WTC11 (cell line): ENCODE measurements at places on chromosomes 1 and 21.

DNA sequence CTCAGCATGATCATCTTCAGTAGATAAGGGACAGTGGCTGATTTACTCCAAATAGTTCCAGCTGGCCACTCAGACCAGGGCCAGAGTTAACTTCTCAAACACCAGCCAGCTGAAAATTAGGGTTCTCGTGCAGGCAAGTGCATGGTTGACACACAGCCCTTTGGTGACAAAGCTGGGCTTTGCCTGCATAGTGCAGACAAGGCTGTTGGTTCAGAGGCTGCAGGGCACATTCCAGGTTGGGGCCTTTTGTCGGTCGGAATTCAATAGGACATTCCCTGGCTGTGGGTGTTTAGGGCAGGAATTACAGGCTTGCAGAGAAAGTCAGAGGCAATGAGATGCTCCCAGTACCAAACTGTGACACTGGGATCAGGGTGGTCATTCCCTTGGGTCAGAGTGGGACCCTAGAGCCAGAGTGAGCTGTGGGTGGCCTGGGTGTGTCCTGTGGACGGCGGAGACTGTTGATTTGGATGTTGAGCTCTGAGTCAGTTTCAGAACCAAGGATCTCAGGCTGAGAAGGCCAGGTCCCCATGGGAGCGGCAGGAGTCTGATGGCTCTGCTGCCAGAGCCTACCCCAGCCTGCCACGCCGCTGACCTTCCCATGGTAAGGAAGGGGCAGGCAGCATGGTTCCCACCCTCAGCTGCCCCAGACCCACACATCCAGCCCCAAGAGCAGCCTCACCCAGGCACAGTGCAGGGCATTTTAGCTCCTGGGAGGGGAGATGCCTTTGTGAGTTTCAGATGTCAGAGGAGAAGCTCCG, 56.2 kb downstream of the STUM start:
- H3K27me3 ChIP-seq = no peaks in the 10 kb centered on the region
- no peak overlapping the region for H3K4me3 ChIP-seq
- H3K36me3 ChIP-seq = no peaks in the 10 kb centered on the region
- no peak overlapping the region for H3K27ac ChIP-seq
- H3K4me1 ChIP-seq = peaks cover 46% of the 10 kb centered on the region
- DNase-seq = peak; percentile 41

DNA sequence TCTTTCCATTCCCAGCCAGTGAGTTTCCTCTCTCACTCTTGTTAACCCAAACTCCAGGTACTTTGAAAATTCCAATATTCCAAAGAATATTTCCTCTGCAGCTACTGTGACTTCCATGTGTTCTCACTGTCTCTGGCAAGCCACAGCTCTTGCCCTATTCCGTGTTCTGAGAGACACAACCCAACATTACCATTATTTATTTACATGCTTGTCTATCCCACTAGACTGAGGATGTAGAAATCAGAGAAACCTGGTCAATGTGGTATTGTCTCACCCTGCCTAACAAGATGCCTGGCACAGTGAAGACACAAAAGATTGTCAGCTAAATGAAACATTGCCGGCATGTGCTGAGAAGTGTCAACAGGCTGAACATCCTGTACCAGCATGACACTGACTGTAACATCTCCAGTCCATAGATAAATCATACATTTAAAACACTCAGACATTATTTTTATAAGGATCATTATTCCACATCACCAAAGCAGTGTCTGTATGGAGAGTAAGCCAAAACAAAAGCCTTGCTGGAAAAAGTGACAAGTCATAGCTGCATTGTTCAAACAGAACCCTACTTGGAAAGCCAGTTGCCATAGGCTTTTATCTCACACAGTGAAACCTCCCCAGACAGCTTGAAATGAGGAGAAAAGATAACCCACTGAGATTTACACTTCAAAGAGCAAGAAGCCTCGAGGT, 72.3 kb downstream of the SIPA1L2 start:
- H3K36me3 ChIP-seq = no peaks in the 10 kb centered on the region
- peaks cover 66% of the 10 kb centered on the region for H3K4me1 ChIP-seq
- no peak overlapping the region for H3K27ac ChIP-seq
- no peak for DNase-seq
- no peaks in the 10 kb centered on the region; the same call in 1 of the 2 replicates for H3K27me3 ChIP-seq

GRCh38 chr1:166538646-166539045, 300.6 kb upstream of the POGK start:
- H3K27ac ChIP-seq = no peak overlapping the region
- DNase-seq = no peak
- H3K4me1 ChIP-seq = no peaks in the 10 kb centered on the region
- no peak overlapping the region for H3K4me3 ChIP-seq
- H3K27me3 ChIP-seq = no peaks in the 10 kb centered on the region

GRCh38 chr1:197141575-197141974, 4.9 kb downstream of the ASPM start:
- H3K4me3 ChIP-seq = no peak overlapping the region; the same call in 1 of the 2 replicates
- H3K27me3 ChIP-seq = no peaks in the 10 kb centered on the region
- peaks cover 37% of the 10 kb centered on the region for H3K36me3 ChIP-seq

GRCh38 chr1:200619894-200620272, 668 bp downstream of the KIF14 start:
- peaks cover 27% of the 10 kb centered on the region for H3K36me3 ChIP-seq
- H3K4me1 ChIP-seq = peaks cover 18% of the 10 kb centered on the region
- no peaks in the 10 kb centered on the region for H3K27me3 ChIP-seq
- no peak for DNase-seq
- peak overlapping the region; percentile 96 for H3K4me3 ChIP-seq

DNA sequence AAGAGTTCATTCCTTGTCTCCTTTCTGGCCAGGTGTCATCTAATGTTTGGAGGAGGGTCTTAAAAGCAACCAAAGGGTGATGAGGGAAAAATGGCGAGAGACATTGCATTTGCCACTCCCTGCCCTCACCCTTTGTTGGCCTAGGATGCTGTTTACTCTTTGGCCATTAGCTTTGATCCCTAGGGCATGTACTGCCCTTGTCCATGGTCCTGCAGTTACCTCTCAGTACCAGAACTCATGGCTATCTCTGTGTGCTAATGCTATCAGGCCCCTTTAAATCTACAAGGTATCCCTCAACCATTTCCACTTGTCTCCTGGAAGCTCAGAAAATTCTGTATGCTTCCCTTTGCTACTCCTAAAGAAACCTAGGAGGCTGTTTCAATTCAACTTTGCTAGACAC, 424.8 kb upstream of the PLXNA2 start:
- H3K36me3 ChIP-seq = no peaks in the 10 kb centered on the region
- H3K27me3 ChIP-seq = no peaks in the 10 kb centered on the region
- H3K4me3 ChIP-seq = no peak overlapping the region
- H3K27ac ChIP-seq = no peak overlapping the region
- no peaks in the 10 kb centered on the region for H3K4me1 ChIP-seq
- DNase-seq = peak; percentile 16

- H3K36me3 ChIP-seq = peaks cover 6% of the 10 kb centered on the region; the same call in 1 of the 2 replicates
- H3K4me3 ChIP-seq = no peak overlapping the region
- H3K4me1 ChIP-seq = peaks cover 5% of the 10 kb centered on the region
- peaks cover 4% of the 10 kb centered on the region for H3K27me3 ChIP-seq
- no peak overlapping the region for H3K27ac ChIP-seq
- no peak for DNase-seq
These were observed 115.0 kb downstream of the RIPK4 start for GRCh38 chr21:41651830-41652229.

DNA sequence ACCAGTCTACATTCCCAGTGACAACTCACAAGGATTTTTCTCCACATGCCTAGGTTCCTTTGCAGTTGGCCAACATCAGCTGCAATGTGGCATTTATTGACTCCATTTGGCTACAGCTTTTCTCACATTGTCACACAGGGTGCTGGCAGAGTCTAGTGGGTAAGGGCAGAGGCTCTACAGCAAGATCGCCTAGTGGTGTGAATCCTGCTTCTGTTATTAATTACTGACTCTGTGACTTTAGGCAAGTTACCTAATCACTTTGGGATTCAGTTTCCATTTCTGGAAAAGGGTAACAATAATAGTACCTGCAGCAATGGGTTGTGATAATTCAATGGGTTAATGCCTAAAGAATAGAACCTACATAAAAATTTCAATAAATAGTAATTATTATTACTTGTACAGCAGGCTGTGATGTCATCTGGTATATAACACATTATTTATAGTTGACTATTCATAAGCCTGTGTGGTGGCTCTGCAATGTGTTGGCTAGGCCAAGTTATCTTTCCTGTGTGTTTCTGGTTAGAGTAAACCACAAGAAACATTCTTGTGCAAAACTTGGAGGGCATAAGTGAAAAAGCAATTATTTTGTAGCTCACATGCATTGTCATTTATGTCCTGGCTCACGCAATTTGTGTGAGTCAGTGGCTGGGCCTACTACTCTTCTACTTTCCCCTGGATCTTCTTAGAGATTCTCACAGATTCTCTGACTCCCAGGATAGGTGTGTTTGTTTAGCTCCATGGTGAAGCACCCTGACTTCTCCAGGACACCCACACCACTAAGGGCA, 59.5 kb downstream of the PTGS2 start:
- no peaks in the 10 kb centered on the region for H3K36me3 ChIP-seq
- H3K27ac ChIP-seq = no peak overlapping the region
- no peak overlapping the region for H3K4me3 ChIP-seq
- no peak for DNase-seq

GRCh38 chr1:114671011-114671938, 1.4 kb upstream of the DENND2C start:
- peaks cover 56% of the 10 kb centered on the region for H3K27me3 ChIP-seq
- no peak for DNase-seq
- no peak overlapping the region for H3K27ac ChIP-seq

GRCh38 chr21:34693192-34693810, 24.5 kb downstream of the CLIC6 start:
- DNase-seq = peak; percentile 40
- H3K27me3 ChIP-seq = peaks cover 3% of the 10 kb centered on the region; the same call in 1 of the 2 replicates

DNA sequence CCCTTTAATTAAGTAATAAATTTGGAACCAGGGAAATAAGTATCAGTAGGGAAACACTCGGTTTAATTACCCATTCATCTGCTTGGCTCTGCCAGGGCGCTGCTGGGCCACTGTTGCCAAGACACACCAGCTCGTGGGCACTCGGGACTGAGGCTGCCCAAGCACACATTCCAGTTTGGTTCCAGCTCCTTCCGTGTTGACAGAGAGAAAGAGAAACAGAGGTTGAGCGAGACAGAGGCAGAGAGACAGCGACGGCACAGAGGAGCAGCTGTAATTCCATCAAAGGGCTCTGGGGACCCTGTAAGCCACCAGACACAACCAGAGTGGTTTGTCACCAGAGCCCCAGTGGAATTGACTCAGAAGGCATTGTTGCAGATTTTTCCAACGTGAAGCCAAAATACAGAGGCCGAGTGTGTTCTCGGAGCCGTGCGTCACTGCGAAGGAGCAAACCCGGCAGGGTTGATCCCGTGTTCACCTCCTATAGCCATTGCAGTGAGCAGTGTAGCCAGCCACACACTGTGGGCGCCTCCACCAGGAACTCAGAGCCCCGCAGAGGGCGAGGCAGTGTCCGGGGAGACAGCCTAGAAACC, 33.5 kb downstream of the SYF2 start:
- no peaks in the 10 kb centered on the region for H3K36me3 ChIP-seq
- no peaks in the 10 kb centered on the region for H3K27me3 ChIP-seq
- H3K4me1 ChIP-seq = peaks cover 19% of the 10 kb centered on the region
- no peak for DNase-seq

- no peaks in the 10 kb centered on the region for H3K36me3 ChIP-seq
- H3K4me1 ChIP-seq = peaks cover 24% of the 10 kb centered on the region
- H3K4me3 ChIP-seq = peak within 1 kb of the TSS; percentile 79
- peak; percentile 77 for DNase-seq
These were observed at the start of gene TRIM62 for GRCh38 chr1:33181921-33182341. TSS of gene TRIM62 (minus strand) at chr1:33182043. CDS start at chr1:33181432, 611 bp downstream.

GRCh38 chr1:23544444-23545389, 13.7 kb upstream of the E2F2 start:
- no peaks in the 10 kb centered on the region for H3K36me3 ChIP-seq
- H3K4me3 ChIP-seq = no peak overlapping the region
- H3K27me3 ChIP-seq = no peaks in the 10 kb centered on the region
- H3K4me1 ChIP-seq = peaks cover 18% of the 10 kb centered on the region
- no peak overlapping the region for H3K27ac ChIP-seq

DNA sequence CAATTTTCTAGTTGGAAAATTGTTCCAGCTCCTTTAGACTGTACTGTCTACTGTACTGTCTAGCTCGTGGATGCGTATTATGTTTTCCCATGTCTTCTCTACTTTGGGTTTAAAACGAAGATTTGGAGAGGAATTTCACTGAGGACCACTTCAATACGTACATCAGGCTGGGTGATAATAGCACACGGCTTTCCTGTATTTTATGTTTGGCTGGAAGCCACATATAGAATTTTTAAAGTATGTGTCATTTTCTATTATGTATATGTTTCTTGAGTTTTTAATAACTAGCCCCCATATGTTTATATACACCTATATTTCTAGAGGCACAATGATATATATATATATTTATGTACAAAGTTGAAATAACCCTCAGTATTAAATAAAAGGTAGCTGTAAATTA, 226.4 kb downstream of the GREM2 start:
- H3K27me3 ChIP-seq = no peaks in the 10 kb centered on the region; the same call in 1 of the 2 replicates
- no peak overlapping the region for H3K27ac ChIP-seq
- no peak for DNase-seq
- H3K36me3 ChIP-seq = peaks cover 19% of the 10 kb centered on the region
- no peak overlapping the region for H3K4me3 ChIP-seq

- H3K27ac ChIP-seq = no peak overlapping the region
- no peaks in the 10 kb centered on the region for H3K27me3 ChIP-seq
- H3K36me3 ChIP-seq = peaks cover 7% of the 10 kb centered on the region
- no peak for DNase-seq
These were observed 7.0 kb downstream of the KDM5B start for GRCh38 chr1:202801175-202801574.
